ENCODE measurements at places on chromosomes 7 and 10.

- no peak for DNase-seq
Observed at GRCh38 chr7:41786944-41787343, 84.1 kb upstream of the INHBA start.

DNA sequence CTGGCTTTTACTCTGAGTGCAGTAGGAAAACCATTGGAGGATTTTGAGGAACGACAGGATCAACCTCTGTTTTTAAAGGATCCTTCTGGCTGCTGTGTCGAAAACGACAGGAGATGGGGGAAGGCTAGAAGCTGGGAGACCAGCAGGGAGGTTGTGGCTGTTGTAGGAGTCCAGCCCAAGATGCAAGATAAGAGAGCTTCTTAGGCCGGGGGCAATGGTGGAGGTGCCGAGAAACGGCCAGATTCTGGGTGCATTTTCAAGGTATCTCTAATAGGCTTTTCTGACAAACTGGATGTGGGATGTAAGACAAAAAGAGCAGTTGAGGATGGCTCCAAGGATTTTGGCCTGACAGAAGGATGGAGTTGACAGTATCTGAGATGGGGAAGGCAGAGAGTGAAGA is 10.3 kb upstream of the PVRIG start:
- DNase-seq = no peak

- DNase-seq = no peak
Observed at GRCh38 chr7:27151931-27152815, at the start of gene HOXA3. TSS of gene HOXA3 (minus strand) at chr7:27152583. CDS start at chr7:27110640, 41,943 bp downstream.

GRCh38 chr10:107813451-107814162 is 649.1 kb upstream of the SORCS1 start:
- no peak for DNase-seq

DNA sequence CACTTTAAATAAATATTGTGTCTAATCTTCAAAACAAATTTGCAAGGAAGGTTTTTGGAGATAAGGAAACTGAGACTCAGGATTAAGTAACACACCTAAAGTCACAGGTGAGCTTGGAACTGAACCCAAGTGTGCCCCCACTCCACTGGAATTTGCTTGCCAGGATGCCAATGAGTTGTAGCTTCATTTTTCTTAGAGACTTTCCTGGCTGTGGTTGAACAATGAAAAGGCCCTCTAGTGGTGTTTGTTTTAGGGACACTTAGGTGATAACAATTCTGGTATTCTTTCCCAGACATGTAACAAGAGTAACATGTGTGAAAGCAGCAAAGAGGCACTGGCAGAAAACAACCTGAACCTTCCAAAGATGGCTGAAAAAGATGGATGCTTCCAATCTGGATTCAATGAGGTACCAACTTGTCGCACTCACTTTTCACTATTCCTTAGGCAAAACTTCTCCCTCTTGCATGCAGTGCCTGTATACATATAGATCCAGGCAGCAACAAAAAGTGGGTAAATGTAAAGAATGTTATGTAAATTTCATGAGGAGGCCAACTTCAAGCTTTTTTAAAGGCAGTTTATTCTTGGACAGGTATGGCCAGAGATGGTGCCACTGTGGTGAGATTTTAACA is 1.5 kb downstream of the IL6 start:
- peak; percentile 66 for DNase-seq

GRCh38 chr7:158281441-158281840 is 306.2 kb downstream of the PTPRN2 start:
- DNase-seq = no peak

GRCh38 chr7:119415682-119416081 is 857.3 kb upstream of the KCND2 start:
- no peak for DNase-seq

DNA sequence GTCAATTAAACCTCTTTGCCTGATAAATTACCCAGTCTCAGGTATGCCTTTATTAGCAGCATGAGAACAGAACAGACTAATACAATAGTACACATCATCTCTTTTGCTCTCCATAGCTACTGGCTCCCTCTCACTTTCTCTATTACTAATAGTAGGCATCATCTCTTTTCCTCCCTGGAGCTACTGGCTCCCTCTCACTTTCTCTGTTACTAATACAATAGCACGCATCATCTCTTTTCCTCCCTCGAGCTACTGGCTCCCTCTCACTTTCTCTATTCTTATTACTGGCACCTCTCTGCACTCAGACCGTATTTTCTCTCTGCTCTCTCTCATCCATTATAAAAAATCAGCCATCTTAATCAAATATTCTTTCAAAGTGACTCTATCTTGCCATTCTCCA is 37.1 kb downstream of the SLC25A13 start:
- peak; percentile 51 for DNase-seq

DNA sequence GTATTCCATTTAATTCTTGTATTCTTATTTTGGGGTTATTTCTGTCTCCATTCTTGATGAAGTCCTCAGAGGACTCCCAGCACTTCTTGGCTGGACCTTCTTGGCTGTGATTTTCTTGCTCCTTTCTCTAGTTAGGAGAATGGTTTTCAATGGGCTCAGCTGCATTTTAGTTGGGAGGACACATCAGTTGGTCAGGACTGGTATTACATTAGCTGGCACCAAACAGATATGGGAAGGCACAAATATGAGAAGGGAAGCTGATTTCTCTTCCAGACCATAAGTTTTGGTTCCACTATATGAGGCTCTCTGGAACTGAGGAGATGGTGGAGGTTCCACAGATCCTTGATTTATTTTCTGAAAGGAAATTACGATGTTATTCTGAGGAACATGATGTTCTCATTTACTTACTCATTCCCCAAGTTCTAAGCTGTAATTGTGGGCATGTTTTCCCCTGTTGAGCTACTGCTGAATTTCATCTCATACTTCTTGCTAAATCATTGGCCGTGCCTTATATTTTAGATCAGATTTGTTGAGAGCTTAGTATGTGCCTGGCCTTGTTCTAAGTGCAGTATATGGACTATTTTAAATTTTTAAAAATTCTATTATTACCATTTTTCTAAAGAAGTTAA is 261.0 kb downstream of the THSD7A start:
- no peak for DNase-seq

DNA sequence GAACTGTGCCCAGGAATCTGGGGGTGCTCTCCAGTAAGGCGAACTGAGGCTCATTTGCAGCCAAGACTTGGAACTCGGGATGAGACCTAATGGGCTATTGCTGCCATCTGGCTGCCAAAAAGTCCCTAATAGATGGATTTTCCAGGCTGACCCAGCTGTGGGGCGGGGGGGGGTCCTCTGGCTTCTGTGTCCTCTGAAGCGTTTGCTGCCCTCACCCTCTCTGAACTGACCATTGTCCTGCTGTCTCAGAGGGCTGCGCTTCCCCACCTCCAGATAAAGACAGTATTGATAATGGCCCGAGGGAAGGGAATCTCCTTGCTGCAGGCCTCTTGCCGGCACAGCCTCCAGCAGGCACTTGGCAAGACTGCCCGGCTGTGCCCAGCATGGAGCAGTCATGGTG is 46.6 kb downstream of the CLEC2L start:
- no peak for DNase-seq

GRCh38 chr10:44591911-44592310 is 207.0 kb upstream of the CXCL12 start:
- no peak for DNase-seq

DNA sequence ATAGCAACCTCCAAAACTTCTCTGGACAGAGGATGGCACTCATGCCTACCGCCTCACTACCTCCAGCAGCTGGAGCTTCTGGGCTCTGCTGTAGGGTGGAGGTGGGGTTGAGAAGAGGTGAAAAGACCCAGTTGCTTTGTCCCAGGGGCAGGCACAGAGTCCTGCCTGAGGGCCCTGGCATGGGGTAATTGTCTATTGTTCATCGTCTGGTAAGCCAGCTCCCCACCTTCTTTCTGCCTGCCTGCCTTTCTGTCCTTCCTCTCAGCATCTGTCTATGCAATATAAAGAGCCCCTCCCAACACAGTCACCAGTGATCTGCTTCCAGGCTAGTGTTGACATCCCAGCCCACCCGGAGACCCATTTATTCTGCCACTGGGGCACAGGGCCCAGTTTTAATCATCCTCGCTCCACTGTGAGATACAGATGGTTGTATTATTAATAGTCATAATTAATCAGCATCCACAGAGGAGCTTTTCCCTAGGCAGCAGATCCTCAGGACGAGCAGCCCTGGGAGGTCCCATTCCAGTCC is 39.0 kb downstream of the ZMIZ1 start:
- DNase-seq = no peak

DNA sequence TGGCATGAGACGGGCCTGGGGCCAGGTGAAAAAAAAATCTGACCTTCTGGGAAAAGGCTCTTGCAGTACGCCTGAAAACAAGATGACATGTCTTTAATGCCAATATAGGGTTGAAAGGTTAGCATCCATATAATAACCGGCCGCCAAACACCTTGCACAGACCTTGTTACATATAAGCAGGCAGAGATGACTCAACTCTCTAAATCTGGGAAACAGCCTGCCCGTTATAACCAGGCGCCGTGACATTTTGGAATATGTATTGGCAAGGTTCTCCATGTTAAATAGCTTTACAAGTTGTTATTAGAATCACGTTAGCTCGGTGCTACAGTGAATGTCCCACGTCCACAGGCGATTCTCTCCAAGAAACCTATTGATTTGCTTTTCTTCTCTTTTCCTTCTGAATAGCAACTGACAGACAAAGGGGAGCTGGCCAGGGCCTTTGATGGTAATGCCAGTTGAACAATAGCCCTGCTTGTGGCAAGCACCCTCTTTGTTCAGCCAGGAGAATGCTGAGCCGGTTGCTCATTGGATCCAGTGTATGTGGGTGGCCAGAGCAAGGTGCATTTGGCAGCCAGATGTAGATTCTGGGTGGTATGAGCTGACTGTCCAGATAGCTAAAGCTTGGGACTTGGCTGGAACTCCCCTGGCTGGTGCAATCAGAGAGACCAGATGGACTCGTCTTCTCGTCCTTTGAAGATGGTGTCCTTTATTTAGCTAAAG is 80.1 kb upstream of the AUTS2 start:
- no peak for DNase-seq

DNA sequence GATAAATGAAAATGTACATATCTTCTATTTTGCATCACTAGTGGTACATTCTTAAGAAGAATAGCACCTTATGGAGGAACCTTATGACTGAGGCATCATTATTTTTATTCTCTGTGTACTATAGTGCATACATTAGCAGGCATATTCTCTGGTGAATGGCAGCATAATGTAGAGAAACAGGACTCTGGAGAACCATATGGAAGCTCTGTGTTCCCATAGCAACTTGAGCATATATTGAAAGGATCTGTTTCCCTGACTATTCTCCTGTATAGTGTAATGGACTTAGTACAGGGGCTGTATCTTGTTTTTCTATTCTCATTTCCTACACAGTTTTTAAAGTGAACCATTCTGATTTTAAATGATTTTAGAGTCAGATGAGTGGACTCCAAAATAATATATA is 128.4 kb upstream of the SMIM30 start:
- no peak for DNase-seq

DNA sequence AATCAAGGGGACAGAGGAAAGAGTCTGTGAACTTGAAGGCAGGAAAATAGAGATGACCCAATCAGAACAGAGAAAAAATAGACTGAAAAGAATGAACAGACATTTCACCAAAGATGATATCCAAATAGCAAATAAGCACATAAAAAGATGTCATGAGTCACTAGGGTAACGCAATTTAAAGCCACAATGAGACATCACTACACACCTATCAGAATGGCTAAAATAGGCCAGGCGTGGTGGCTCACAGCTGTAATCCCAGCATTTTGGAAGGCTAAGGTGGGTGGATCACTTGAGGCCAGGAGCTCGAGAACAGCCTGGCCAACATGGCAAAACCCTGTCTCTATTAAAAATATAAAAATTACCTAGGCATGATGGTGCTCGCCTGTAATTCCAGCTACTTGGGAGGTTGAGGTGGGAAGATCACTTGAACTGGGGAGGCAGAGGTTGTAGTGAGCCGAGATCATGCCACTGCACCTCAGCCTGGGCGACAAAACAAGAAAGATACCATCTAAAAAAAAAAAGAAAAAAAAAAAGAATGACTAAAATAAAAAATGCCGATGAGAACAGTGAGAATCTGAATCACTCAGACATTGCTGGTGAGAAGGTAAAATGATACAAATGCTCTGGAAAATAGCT is 100.9 kb downstream of the LHPP start:
- peak; percentile 69 for DNase-seq

- DNase-seq = peak; percentile 52
Observed at GRCh38 chr7:43721193-43721806, 8.0 kb downstream of the COA1 start.

All from bronchial epithelial cell (primary cell).